ENCODE measurements at places on chromosomes 2 and 18. TPM values are rescaled to one million over a fixed set of nuclear protein-coding genes. Genes with fewer than 3 reads are reported as not detected.

LINC00305 gene
- not detected for total RNA-seq

WDSUB1 gene
- 17.6 TPM for total RNA-seq

DNA sequence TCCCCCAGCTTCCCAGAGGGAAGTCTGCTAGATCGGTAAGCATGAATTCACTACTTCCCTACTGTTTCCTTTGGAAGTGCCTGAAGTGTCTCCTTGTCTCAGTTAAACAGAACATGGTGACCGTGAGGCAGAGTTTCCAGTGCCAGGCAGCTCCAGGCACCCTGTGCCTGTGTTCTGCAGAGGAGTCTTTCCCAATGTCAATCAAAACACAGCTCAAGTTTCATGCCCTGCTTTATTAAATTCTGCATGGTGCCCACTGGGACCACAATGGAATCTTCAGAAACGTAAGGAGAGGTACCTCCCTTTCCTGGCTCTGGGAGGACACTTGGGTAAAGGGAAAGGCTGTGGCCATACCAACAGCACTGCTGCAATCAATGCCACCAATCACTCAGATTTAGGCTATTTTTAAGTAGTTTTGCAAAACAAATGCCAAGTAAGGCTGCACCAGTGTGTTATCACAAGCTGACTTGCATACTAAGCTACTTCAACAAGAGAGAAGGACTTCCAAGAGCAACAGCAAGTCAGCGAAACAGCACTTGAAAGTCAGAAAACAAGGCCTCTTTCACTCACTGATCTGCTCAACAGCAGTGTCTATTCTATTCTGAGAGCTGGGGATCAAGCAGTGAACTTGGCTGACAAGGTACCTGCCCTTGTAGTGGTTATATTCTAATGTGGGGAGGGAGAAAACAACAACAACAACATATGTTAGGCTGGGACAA, 14.9 kb downstream of the LPIN2 start:
- no peak for DNase-seq

GRCh38 chr2:19203866-19204265, 154.6 kb downstream of the OSR1 start:
- no peak for DNase-seq

C2orf42 gene
- 19.1 TPM for total RNA-seq

TRIP12 gene
- 274 TPM for total RNA-seq

- no peak for DNase-seq
Observed at GRCh38 chr2:182655750-182656149, 60.3 kb upstream of the DNAJC10 start.

- DNase-seq: no peak
Observed at GRCh38 chr2:67503066-67503795, 106.1 kb downstream of the ETAA1 start.

GRCh38 chr2:97871096-97871780, 124.5 kb downstream of the TMEM131 start:
- DNase-seq: no peak

- DNase-seq: no peak
Observed at GRCh38 chr2:183227176-183227575, 102.9 kb downstream of the NUP35 start.

- DNase-seq: no peak
Observed at GRCh38 chr2:157339965-157340655, 14.5 kb upstream of the ERMN start.

CHRNG gene
- total RNA-seq: 3.5 TPM

- no peak for DNase-seq
Observed at GRCh38 chr18:61765097-61765496, 127.7 kb downstream of the RNF152 start.

GRCh38 chr18:45666520-45666919, 51.2 kb downstream of the SLC14A2 start:
- no peak for DNase-seq

DNA sequence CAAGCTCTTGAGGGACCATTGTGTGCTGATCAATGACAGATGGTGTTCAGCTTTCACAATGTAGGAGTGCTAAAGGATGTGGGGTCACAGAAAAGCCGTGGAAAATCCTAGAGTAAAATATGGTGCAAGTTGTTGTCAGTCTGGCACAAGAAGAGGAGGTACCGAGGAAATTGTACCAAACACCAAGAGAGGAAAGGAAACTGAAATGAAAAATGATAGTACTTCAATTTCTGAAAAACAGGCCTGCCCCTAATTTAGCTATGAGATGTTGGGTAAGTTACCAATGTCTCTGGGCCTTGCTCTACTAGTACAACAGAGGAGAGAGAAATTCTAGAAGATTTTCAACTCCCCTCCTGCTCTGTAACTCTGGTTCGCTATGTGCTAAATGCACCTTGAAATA, 78.8 kb upstream of the PELI1 start:
- DNase-seq: no peak

DNA sequence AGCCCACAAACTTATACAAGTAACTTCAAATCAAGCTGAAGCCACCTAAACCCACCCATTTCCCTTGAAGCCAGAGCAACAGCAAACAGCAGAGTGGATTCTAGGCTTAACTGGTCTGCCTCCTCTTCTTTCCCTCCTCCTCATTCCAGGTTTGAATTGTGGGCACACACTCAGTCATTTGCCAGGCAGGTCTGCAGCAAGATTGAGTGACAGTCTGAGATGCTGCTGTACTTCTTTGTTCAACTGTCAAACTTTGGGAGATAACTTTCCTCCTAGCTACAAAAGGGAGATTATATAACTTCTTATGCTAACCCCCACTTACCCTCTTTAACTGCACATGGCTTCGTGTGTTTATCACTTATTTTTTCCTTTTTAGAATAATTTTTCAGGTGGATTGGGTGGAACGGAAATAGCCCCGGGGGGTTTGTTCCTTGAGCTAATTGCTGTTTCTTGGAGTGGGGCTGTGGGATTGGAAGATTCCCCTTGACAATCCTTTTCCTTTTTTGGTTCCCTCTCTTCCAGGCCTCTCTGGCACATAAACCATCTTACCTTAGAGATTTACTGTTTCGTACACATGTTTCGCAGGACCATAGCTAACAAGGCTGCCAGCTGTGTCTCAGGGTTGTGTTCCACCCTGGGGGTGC, 55.0 kb downstream of the RNF144A start:
- DNase-seq: no peak
